ENCODE measurements at places on chromosomes 7 and 10.

DNA sequence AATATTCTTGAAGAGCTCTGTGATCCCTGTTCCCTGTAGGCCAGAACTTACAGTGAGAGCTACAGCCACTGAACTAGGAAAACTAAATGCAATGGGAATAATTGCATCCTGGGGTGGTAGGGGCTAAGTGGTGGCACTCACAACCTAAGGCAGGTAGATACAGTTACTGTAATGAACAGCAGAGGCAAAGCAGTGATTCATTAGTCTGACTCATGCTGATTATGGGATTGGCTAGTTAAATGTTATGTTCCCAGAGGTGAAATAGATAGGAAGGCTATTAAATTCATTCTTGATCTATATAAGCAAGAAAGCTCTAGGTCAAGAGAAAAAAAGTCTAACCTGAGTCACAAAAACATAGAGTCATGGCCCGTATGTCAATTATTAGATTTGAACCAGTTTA, 173.1 kb upstream of the MALRD1 start:
- no peak for DNase-seq

GRCh38 chr10:354901-355617, 219.8 kb downstream of the ZMYND11 start:
- no peak for DNase-seq

DNA sequence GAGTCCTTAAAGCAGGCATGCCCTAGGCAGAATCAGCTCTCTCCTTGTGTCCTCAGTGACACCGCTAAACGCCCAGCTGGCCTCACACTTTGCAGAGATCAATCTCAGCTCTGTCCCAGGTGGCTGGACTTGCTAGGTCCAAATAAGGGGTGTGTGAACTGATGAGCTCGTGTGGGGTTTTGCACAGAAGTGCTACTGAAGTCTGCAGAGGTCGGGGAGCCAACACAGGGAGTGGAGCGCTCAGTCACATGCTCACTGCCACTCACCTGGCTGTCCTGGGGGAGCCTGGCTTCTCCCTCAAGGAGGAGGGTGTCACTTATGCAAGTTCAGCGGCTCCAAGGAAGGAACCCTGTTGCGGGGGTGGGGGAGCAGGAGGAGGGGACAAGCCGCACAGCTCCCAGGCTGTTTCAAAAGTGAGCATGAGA, 2.0 kb downstream of the ELN start:
- no peak for DNase-seq

- peak; percentile 60 for DNase-seq
Measured at GRCh38 chr7:5594616-5595544, 171.2 kb upstream of the TNRC18 start.

DNA sequence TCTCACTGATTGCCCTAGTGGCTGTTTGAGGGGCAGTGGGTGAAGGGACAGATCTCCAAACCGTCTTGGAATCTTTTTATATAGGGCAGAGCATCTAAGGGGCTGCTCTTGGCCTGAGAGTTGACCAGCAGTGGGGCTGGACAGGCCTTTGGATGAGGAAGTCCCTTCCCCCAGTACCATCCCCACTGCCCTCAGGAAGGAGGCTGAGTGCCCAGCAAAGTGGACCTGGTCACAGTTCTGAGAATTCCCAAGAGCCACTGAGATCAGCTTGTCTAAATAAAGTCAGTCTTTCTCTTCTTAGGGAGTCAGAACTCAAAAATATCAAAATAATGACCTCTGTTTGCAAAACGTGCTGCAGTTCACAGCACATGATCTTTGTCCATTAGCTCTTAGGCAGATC, 5.6 kb downstream of the GDF10 start:
- DNase-seq, result no peak

DNA sequence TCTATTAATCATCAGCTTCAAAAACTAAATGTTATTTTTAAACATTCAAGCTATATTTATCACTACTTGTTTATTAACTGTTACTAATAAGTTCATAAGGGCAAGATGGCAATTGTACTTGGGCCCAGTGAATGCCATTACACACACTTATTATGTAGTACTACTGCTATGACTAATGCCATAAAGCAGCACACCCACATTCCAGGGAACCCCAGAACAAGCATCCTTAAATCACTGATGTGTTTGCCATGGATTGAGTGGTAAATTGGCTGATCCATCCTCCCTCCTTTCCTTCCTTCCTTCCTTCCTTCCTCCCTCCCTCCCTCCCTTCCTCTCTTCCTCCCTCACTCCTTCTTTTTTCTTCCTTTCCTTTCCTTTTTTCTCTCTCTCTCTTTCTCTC, 37.4 kb upstream of the RSU1 start:
- DNase-seq, result peak; percentile 39

- no peak for DNase-seq
Measured at GRCh38 chr10:8594711-8595110, 540.2 kb downstream of the GATA3 start.

GRCh38 chr7:105209433-105209832, 179.3 kb downstream of the SRPK2 start:
- no peak for DNase-seq

DNA sequence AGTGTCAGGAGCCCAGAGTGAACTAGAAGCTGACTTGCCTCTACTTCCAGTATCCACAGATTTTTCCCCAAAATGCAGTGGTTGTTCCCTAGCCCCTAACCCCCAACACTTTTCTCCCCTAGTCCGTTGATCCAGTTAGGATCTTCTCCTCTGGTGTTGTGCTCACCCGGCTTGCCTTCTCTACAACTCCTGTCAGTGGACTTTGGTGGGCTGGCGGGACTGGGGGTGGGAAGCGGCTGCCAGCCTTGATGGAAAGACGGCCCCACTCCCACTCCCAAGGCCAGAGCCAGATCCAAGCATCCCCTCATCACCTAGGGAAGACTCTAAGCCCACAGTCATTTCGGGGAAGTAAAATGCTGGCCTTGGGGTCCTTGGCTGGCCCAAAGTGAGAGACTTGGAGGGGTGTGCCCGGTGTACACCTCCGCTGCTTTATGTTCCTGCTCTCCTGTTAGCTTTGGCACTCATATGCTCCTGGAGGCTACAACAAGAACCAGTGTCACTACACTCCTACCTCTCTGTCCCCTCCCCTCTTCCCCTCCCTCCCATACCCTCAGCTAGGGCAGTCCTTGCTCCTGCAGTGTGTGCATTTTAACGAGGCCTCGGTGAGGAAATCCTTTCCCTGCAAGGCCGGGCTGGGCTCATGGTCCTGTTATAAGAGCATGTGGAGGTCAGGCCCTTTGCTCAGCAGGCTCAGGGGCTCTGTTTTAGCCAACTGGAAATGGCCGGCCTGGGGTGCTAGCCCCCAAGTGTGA, 930 bp upstream of the HOXA10 start:
- DNase-seq, result no peak

GRCh38 chr7:139095194-139095659, 14.3 kb downstream of the ZC3HAV1 start:
- DNase-seq, result no peak

DNA sequence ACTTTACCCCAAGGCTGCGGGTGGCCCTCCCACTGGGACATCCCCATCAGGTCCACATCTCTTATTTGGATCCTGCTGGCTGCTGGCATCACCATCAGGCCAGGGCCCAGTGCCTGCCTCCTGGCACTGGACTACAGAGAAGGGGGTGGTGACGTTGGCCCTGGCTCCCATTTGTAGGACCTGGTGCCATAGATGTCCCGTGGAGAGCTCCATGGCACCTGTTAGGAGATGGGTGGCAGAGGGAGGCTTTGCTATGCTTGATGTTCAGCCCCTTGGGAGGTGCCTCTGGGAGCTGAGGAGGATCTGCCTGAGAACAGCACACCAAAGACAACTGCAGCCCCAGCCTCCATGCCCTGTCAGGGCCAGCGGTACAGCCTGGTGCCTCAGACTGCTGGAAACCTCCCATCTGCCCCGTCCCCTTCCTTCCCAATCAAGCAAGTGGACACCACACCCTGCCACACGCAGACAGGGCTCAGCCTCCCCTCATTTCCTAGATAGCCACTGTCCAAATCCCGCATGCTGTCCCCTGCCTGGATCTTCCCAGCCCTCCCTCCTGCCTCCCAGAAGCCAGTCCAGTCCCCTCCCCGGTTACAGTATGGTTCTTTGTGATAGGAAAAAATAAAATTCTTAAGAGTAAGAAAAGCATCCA, 230.0 kb upstream of the GRB10 start:
- no peak for DNase-seq

GRCh38 chr10:122173766-122174435, 97.2 kb upstream of the BTBD16 start:
- DNase-seq, result no peak

DNA sequence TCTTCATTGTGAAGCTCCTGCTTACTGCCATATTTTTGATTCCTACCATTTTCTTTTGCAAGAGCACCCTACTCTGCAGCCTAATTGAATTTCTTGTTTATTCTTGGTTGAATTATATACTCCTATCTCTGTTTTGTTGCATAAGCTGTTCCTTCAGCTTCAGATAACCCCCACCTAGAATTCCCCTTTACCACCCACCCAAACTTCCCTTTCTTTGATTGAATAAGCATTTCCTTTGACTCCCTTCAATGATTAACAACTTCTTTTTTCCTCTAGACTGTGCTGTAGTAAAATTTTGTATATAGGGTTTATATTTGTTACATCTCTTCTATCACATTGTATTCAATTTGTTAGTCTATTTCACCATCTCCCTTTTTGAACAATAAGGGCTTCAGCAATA, 168.1 kb downstream of the GPR37 start:
- DNase-seq, result no peak

DNA sequence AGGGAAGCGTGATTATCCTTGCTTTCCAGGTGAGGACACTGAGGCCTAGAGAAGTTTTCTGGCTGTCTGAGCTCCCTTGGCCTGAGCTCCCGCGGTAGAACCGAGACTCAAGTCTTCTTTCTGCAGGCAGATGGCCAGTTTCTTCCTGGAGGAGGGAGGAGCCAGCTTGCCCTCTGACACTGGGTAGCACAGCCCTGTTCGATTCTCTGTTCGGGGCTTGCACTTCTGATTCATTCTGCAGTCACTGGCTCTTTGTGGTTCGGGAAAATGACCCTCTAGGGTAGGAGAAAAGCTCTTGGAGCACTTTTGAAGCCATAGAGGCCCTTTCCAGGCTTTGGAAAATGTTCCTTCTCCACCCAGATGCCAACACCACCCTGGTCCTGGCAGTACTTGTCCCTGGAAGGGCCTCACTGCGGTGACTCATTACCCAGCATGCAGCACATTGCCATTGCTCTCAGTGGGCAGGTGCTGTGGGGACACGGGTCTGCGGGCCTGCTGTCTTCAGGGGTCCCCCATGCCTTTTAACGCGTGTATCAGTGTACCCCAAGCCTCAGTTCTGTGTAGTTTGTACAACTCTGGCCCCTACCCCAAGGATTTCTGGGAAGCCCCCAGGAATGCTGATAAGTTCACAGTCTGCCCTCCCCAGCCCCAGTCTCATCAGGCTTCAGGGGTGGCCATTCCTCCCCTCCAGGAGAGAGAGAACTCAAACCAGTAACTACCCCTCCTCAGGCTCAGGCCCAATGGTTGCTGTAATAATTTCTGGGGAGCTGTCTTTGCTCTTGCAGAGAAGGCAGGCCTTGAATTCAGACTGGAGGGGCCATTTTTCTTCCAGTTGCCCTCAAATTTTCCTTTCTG, 11.9 kb downstream of the CHST3 start:
- DNase-seq, result peak; percentile 90

DNA sequence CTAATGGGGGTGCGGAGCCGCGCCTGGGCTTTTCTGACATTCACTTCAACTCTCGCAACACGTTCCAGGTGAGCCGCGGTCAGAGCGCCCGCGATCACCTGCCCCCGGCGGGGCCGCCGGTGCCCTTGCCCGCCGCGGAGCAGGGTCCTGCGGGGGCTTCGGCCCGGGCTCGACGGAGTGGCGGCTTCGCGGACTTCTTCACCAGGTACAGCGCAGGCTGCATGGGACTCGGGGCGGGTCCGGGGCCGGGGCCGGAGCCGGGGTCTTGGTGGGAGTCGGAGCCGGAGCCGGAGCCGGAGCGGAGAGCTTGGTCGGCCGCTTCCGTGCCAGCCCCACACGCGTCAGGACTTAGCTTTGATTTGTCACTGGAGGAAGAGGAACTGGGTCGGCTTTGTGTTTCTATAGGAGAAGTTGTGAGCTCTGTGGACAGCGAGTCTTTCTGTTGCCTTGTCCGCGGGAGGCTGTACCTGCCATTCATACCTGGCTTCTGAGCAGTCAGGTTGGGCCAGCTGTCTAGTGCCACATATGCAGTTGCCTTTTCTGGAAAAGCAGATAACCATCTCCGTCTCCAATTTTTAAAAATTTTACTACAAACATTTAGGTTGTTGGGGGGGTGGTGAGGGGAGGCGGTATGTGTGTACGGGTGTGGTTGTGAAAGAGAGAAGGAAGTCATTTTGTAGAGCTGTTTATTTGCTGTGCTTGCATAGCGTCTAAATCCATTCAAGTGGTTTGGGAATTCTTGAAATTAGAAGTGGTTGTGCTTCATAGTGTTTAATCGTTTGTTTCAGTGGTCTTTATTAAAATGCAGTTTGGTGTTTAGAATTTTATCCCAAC, 1.3 kb downstream of the TBC1D12 start:
- peak; percentile 70 for DNase-seq

- no peak for DNase-seq
Measured at GRCh38 chr7:84085998-84086397, 108.6 kb downstream of the SEMA3A start.

DNA sequence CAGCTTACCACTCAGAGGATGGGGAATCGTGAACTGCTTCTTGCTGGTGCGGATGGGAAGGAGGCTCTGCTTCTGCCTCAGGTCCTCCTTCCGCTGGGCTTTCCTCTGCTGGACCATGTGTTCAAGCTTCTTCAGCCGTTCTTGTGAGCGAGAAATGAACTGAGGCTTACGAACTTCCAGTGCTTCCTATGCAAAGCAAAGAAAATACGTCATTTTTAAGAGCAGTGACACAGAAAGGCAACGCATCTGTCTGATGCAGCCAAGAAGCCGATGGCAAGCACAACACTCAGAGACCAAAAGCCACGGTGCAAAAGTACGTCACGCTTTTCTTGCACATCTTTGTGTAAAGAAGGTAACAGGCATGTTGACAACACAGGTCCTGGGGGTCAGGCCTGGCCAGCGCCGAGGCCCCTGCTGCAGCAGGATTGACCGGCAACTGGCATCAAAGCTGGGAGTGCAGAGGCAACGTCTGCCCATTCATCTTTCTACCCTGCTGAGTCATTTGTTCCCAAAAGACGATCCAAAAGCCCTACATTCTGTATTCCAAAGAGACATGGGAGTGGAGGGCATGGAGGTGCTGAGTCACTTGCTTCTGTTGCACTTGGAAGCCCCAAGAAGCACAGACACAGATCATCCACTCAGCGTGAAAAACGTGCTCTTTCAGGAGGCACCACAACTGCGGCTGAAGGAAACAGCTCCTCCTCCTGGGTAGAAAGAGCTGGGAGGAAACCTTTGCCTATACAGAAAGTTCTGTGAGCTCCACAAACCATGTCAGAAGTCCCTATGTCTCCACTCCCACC, 71.0 kb upstream of the ADAM12 start:
- DNase-seq, result peak; percentile 68

GRCh38 chr10:63266391-63267316, 133.5 kb downstream of the NRBF2 start:
- DNase-seq, result no peak

DNA sequence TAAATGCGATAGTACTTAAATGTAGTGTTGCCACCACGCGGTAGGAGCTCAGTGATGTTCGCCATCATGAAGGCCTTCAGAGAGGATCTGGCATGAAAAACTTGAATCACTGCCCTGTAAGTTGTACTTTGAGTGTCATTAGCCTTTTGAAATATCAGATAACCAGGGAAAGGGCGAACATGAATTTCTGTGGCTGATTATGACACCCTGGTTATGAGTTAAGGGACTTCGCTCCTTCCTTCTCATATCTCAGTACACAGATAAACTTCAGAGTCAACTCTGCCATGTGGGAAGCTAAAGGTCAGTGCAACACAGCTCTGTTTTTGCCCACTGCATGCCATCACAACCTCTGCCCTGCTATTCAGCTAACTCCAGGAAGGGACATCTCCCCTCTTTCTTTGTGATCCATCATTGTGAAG, 8.9 kb upstream of the ACSL5 start:
- DNase-seq, result no peak
